Activated CD4-positive, alpha-beta T cell treated with anti-CD3 and anti-CD28 coated beads for 1 hour (primary cell): ENCODE measurements at places on chromosomes 16 and 17.
A peak's percentile ranks its signal among the peaks of the same experiment; 100 is the strongest.

- DNase-seq: no peak
Observed at GRCh38 chr17:27242951-27243350, 51.0 kb upstream of the WSB1 start.

DNA sequence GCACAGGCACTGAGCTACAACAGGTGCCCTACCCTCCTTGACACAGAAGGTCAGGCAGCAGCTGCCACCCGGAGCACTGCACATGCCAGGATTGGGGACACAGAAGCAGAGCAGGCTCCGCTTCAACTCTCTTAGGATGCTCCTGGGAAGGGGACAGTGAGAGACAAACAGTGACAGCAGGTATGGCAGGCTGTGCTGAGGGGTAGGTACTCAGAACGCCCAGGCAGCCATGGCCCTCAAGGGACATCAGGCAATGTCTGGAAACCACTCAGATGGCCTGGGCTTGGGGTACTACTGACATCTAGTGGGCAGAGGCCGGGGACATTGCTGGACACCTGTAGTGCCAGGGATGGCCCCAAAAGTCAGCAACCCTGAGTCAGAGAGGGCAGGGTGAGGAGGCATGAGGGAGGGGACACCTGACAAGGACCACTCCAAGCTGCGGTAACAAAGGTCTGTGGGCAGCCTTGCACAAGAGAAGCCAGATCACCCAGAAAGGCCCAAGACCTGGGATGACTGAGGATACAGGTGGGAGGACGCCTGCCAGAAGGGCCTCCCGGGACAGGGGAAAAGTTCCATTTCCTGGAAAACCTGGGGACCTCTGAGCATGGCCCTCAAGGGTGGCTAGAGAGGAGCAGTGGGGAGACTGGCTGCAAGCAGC is 21.2 kb downstream of the PEMT start:
- no peak for DNase-seq

DNA sequence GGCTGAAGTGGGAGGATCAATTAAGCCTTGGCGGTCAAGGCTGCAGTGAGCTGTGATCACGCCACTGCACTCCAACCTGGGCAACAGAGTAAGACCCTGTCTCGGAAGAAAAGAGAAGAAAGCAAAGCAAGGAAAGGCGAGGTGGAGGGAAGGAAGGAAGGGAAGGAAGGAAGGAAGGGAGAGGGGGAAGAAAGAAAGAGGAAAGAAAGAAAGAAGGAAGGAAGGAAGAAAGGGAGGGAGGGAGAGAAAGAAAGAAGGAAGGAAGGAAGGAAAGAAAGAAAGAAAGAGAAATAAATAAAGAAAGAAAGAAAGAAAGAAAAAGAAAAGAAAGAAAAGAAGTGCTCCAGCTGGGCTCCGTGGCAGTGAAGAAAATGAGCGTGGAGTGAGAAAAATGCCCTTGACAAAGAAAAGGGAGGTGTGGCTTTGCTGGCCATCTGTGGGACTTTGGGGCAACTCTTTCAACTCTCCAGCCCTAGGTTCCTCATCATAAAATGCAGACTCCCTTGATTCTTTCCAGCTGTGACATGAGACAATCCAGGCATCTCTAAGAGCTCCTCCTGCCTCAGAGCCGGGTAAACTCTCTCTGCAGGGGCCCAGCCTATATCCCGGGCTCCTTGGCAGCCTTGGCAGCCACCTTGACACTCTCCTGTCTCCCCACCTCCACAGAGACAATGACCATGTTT is 2.4 kb downstream of the GSDMA start:
- no peak for DNase-seq

GRCh38 chr17:76261421-76262215 is 3.5 kb upstream of the UBALD2 start:
- DNase-seq: no peak

DNA sequence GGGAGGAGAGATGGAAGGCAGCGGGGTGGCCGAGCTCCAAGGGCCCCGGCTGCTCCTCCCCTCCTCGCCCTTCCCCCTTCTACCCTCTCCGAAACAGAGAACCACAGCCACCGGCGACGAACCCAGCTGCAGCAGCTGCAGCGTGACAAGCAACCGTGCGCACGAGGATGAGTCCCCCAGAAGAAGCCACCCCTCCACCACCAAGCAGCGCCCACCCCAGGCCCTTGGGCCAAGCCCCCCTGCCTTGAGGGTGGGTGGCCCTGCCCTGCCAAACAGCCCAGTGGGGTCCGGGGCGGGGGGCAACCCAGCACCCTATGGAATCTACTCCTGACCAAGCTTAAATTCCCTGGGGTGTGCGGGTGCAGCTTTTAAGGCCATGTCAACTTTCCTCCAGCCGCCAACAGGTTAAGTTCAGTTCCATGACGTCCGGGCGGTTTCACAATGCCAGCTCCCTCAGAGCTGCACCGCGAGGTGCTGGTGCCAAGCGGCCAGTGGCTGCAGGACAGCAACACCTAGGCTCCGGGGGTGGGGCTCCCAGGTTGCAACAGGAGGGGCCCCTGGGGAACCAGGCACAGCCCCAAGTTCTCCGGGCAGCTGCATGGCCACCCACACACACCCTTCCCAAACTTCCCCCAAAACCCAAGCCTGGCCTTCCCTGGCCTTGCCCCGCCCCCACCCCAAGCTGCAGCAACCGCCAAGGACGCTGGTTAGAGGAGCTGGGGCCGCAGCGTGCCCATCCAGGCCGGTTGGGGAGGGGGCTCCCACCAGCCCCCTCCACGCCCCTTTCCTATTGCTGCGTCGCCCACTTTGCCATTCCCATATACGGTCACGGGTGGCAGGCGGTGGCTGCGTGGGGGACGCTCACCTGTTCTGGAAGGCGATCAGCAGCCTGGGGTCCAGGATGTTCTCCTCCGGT is 2.0 kb downstream of the CBX4 start:
- DNase-seq: no peak

- DNase-seq: no peak
Observed at GRCh38 chr16:61323456-61323855, 712.8 kb downstream of the CDH8 start.

DNA sequence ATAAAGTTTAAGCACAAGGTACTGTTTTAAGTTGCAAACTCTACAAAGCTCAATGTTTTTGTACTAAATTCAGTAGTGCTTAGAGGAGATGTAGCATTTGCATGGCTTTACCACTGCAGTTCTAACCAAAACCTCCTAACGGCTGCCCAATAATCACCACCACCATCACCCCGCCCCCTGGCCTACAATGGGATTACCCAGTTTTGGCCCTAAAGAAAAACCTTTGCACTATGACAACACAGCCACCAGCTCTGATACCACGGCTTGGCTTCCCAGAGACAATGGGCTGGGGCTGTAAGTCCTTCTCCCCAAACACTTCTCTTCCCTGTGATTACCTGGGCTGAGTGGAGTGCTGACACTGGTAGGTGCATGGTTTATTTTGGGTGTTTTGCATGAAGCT is 58.4 kb upstream of the MTMR4 start:
- DNase-seq: no peak

DNA sequence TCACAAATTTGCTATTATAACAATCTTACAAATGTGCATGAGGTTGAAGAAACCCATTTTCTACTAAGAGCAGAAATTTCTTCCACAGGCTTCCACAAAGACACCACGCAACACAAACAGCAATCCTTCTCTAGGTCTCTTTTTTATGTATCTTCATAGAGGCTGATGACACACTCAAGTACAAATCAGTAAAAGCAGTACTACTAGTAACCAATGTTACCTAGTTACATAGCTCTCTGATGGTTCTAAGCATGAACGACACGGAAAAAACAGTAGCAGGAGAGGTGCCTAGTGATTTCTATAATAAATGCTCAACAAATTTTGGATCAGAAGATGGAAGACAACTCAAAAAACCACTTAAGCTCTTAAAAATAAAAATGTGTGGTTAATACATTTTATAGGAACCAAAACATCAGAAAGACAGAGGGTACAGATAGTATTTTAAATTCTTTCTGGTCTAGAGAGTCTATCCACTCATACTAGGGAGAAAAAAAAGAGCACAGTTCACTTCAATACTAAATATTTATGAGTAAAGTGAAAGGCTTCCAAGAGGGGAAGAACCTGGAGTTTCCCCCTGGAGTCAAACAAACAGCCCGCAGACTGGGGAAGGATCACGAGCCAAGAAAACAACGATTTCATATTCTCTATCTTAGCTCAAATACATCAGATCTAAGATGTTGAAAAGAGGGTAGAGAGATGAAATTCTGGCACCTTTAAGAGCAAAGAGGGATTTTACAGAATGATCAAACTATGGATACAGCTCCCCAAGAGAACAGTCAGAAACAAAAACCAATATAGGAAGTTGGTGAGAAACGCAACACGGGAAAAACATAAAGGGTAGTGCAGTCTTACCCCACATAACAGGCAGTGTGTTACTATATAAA is 40.2 kb downstream of the SMG6 start:
- no peak for DNase-seq

DNA sequence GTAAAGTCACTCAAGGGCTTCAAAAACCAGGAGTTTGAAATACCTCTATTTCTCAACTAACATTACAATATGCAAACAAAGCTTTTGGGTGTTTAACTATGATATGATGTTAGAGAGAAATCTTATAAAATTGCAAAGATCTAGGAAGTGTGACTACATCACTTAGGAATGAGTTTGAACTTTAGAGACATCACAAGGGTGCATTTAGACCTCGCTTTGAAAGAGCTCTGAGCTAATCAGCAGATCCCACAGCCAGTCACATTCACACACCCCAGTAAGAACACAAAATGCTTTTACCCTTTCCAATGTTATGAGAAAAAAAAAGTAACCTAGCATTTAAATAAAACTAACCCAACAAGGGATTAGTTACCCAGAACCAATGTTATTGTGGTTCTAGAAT is 45.2 kb downstream of the HYDIN start:
- no peak for DNase-seq

DNA sequence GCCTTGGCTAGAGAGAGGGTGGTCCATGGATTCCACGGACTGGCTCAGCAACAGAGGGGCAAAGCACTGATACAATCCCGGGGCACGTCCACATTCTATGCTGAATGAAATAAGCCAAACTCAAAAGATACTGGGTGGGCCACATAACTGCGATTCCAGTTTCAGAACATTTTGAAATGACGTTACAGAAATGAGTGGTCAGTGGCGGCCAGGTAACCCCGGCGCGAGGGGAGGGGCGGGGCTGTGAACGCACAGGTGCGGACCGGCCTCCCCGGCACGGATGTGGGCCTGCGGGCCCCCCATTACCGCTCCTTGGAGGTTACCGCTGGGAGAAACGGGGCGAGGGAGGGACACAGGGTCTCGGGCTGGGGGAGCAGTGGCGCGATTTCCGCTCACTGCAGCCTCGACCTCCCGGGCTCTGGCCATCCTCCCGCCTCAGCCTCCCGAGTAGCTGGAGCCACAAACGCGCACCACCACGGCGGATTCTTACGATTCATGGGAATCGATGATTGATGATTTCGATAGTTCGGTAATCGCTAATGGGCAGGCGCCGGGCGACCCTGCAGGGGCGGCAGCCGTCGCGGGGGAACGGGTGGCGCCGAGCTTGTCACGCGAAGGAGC is 559 bp downstream of the MVD start:
- DNase-seq: no peak

- peak; percentile 41 for DNase-seq
Observed at GRCh38 chr16:80804056-80804525, 307 bp downstream of the CDYL2 start.

DNA sequence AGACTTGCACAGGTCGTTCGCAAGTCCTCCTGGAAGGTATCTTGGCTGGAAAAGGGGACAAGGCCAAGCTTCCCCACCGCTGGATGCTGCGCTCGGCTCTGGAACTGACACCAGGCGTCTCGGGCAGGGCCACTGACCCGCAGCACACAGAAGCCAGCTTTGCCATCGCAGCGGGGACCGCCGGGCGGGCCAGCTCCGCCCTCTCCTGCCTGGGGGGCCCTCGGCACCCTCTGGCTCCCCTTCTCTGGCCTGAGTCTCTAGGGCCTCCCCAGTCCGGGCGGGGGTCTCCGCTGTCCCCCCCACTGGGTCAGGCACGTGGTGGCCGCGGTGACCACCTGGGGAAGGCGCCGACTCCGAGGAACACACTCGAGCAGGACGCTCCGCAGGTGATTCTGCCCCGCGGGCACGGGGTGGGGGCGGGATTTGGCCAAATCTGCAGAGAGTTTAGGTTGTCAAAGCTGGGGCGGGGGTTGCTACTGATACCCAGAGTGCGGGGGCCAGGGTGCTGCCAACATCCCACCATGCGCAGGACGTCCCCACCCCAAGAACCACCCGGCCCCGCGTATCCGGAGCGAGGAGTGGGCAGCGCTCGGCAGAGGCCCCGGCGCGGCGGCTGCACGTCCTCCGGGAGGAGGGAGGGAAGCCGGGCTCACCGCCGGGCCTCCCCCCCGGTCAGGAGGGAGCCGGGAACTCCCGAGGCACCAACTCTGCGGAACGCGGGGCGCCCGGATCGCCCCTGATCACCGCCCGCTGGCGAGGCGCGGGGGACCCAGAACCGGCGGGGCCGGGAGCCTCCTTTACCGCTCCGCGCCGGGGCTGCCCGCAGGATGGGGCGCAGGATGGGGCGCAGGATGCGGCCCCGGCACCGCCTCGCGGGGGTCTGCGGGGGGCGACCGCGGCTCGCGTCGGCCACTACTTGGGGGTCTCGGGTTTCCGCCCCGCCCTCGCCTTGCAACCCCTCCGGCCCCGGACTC is 744 bp upstream of the METRNL start:
- DNase-seq: no peak

DNA sequence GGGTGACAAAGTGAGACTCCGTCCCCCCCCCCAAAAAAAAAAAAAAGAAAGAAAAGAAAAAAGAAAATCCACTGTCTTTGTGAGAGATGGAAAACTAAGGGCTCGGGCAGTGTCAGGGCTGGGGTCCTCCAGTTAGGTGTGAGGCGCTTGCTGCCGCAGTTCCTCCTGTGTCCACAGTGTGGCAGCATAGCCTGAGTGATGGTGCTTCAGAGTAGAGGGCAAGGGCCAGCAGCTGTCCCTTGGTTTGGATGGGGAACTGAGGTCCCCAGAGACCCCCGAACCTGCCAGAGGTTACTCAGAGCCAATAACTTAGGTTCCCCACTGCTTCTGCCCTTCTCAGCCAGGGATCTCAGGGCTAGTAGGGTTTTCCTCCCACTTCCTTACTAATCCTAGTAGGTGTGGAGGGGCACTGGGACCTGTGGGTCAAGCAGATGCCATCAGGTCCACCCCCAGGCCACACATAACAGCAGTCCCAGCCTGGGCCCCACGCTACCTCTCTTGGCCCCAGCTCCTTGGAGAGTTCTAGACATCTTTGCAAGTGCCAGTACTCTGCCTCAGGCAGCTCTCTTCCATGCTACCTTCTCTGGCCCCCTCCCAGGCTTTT is 7.9 kb upstream of the LLGL1 start:
- DNase-seq: peak; percentile 54

- DNase-seq: peak; percentile 37
Observed at GRCh38 chr17:39963829-39964228, 1.0 kb downstream of the GSDMA start.

GRCh38 chr17:45223539-45224528 is 2.1 kb downstream of the FMNL1 start:
- DNase-seq: no peak

DNA sequence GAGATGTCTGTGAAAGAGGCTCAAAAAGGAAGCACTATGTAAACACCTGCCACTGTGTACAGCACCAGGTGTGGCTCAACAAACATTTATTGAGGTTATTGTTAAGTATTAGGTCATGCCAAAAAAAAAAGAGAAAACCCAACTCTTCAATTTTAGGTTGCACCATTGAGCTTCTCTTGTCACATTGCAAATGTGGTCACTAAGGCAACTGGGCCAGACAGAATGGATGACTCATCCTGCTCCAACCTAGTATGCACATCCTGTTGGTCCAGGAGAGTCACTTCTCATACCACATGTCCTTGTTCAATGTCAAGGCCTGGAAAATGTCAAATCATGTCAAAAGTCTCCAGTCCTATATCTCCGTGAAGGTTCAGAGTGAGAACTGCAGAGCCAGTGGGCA is 25.0 kb downstream of the HOXB1 start:
- DNase-seq: peak; percentile 18

- DNase-seq: no peak
Observed at GRCh38 chr17:50280801-50281441, 6.7 kb downstream of the TMEM92 start.
